Epithelial cell of proximal tubule (primary cell): ENCODE measurements at places on chromosomes 4 and X. TPM values are rescaled to one million over a fixed set of nuclear protein-coding genes. Genes with fewer than 3 reads are reported as not detected.

HPGD gene
- total RNA-seq, result 2.8 and 3.8 TPM in 2 replicates

ABCE1 gene
- 105 and 155 TPM in 2 replicates for total RNA-seq

GAGE1 gene
- total RNA-seq, result not detected in 2 replicates

F11 gene
- not detected in 2 replicates for total RNA-seq

CLNK gene
- not detected in 2 replicates for total RNA-seq

PLXNB3 gene
- 2.9 and 7.4 TPM in 2 replicates for total RNA-seq

DMRTC1 gene
- not detected in 2 replicates for total RNA-seq

SMARCA1 gene
- 20.1 and 38.9 TPM in 2 replicates for total RNA-seq
